EL (cell line): ENCODE measurements at places on chromosomes 3 and 15.

DNA sequence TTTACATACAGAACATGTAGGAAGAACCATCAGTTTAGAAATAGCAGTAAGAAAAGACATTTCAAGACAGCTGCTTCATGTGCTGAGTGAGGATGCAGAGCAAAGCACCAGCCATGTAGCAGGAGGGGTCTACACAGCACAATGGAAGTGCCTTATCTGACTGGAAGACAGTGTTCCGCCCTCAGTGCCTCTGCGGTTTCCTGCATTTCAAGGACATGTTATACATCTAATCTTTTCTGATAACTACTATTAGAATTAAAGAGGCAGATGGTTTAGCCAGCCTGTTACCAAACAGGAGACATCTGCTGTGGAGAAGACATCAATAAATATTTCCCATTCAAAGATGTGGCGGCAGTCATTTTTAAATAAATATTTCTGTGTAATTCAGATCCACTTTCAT, 10.6 kb downstream of the LSG1 start:
- DNase-seq: no peak

- DNase-seq: no peak
Observed at GRCh38 chr3:20173844-20174410, 12.1 kb downstream of the SGO1 start.

- no peak for DNase-seq
Observed at GRCh38 chr15:57578288-57578900, 13.3 kb upstream of the MYZAP start.

GRCh38 chr3:12588039-12589009, 31.4 kb downstream of the MKRN2 start:
- DNase-seq: peak; percentile 61

- DNase-seq: peak; percentile 44
Observed at GRCh38 chr3:107680698-107681097, 157.9 kb downstream of the BBX start.
